ENCODE measurements at places on chromosomes 6 and 20.

- peak; percentile 40 for DNase-seq
Measured at GRCh38 chr6:30883685-30884520, at the start of gene DDR1. DDR1 (plus strand) TSS chr6:30884519; CDS start chr6:30888730, 4,211 bp downstream.

- no peak for DNase-seq
Measured at GRCh38 chr6:166739117-166739975, 112.3 kb upstream of the RPS6KA2 start.

- no peak for DNase-seq
Measured at GRCh38 chr20:63496596-63497120, 2.2 kb downstream of the EEF1A2 start.

GRCh38 chr20:23072892-23073586, 13.1 kb downstream of the CD93 start:
- DNase-seq = no peak

DNA sequence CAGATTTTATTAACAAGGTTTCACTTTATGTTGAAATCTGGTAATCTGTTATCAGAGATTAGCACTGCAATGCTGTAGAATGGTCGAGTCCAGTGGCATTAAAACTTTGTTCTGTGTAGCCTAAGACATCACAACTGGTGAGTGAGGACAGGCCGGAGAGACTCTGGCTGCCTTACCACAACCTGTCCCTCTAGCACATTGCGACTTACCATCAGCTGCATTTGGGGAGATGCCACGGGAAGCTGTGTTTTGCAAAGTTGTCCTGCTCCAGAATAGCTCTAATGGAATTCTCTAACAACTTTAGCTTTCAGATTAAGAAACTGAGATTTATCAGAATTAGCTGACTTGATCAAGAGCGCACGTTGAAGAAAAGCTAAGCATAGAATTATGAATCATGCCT, 493.3 kb downstream of the MAFB start:
- DNase-seq = no peak

DNA sequence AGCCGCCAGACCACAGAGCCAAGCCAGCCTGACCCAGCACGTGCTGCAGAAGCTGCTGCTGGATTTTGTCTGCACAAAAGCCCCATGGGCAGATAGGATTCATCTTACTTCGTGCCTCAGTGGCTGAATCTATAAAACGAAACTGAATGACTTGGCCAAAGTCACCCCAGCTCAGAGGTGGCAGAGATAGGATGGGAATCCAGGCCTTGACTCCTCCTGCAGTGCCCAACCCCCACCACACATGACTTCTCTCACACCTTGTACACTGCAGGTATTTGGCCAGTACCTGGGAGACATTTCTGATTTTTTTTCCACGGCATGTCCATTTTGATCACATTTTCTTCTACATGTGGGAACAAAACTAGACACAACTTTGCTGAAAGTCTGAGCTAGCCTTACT, 182.1 kb downstream of the ANKRD60 start:
- DNase-seq = no peak

GRCh38 chr6:54681987-54682386, 164.6 kb upstream of the FAM83B start:
- DNase-seq = no peak

DNA sequence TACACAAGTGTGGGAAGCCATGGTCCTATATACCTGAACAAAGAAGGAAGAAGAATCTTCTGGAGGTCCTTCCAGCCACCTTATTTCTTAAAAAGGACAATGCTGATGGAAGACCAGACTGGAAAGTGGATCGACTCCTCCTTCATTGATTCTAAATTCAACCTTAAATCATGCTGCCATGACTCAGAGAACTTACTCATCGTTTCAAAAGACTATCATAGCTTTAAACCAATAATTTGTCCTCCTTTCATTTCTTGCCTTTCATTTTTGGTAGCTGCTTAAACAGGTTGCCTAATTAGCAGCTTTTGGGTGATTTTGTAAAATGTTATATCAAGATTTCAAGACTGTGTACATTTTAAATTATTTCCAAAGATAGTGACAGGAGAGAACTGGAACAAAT, 60.8 kb downstream of the RTN4IP1 start:
- no peak for DNase-seq

- no peak for DNase-seq
Measured at GRCh38 chr6:136677344-136677743, 114.9 kb downstream of the MAP3K5 start.

GRCh38 chr6:24832794-24833193, 34.1 kb upstream of the ARMH2 start:
- DNase-seq = no peak

GRCh38 chr6:4614637-4615036, 161.6 kb upstream of the CDYL start:
- DNase-seq = no peak

- no peak for DNase-seq
Measured at GRCh38 chr6:110882274-110882619, 7.7 kb downstream of the AMD1 start.

- DNase-seq = peak; percentile 13
Measured at GRCh38 chr6:47047479-47048407, 5.6 kb upstream of the ADGRF1 start.

DNA sequence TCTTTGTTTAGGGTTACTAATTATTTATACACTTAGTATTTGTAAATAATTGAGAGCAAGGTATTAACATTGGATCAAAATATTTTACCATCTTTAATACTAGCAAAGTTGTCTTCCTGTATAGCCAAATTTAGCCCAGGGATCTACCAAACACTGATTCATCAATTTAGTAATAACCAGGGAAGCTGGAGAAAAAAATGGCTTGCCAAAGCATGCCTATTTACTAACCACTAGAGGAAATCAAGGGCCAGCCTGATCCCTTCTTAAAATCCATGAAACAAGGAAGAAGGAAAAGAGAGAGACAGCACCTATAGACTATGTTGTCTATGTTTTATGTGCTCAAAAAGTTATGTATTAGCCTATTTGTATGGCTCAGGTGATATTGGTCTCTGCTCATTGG, 450.3 kb upstream of the GJE1 start:
- DNase-seq = no peak

GRCh38 chr6:43508481-43509141, 1.5 kb downstream of the LRRC73 start:
- no peak for DNase-seq

DNA sequence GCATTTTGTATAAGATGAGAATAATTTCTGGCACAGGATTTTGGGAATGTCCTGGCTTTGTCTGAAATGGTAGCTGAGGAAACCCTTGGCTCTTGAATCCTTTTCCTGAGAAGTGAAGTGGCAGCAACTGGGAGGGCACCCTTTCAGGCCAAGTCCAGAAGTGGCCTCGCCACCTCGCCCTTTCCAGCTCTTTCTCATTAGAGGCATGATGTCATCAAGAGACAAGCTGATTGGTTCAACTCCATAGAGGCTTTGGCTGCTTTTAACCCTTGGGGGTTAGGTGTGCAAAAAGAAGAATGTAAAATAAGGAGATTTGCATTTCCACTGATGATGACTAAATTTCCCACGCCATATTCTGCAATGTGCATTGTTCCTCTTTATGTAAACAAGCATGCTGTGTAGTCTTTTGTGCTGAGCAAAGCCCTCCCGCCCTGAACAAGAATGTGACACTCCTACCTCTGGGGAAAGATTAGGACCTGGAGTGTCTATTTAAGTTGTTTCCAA, 116.5 kb downstream of the TCP11 start:
- no peak for DNase-seq

- no peak for DNase-seq
Measured at GRCh38 chr20:54292185-54292584, 84.3 kb downstream of the PFDN4 start.

DNA sequence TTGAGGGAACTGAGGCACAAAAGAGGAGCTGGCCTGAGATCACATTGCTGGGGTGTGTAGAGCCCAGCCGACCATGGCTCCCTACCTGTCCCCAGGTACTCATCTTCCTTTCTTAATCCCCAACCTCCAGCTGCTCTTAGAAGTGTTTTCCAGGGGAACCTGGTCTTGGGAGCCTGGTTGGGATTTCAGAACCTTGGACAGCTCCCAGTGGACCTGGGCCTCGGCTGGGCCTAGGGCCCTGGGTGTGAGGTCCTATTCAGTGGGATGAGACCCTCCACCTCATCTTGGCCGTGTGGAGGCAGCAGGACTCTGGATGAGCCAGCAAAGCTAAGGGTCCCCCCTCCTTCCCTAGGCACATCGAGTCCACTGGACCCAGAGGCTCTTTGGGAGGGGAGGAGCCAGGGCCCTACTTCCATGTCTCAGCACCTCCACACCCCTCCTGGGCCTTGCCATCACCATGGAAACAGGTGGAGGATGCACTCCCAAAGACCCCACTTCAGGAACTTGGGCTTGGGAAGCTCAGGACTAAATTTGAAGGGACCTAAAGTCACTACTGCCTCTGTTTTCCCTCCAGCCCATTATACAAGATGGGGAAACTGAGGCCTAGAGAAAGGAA, 38.5 kb downstream of the DLGAP4 start:
- peak; percentile 1 for DNase-seq

DNA sequence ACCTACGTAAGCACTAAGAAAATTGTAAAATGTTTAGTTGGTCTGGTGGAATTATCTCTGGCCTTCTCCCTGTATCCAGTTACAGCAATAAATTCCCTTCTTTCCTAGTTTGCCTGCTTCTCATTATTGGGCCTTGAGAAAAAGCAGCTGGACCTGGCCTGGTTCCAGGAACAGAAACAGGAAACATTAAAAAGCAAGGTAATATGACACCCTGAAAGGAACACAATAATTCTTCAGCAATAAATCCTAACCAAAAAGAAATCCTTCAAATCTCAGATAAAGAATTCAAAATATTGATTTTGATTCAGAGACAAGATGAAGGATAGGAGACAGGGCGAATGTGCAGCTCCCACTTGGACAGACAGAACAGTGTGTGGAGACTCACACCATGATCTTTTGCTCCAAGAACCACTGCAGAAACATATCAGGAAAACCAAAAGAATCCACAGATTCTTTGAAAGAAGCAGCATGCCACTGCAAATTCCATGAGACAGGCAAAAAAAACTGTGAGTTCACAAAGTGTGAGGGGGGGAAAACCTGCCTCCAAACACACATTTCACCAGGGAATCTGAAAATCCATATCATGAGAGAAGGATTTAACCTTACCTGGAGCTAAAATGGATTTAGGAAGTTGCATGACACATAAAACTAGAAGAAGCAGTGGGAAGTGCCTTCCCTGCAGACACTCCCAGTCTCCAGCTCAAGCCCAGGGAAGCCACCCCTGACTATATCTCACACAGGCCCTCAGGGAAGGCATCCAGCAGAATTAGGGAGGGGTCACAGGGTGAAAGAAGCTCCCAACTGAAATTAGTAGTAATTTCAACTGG, 28.9 kb downstream of the TREM1 start:
- DNase-seq = no peak

- DNase-seq = no peak
Measured at GRCh38 chr6:134287859-134288537, 29.9 kb downstream of the SGK1 start.

DNA sequence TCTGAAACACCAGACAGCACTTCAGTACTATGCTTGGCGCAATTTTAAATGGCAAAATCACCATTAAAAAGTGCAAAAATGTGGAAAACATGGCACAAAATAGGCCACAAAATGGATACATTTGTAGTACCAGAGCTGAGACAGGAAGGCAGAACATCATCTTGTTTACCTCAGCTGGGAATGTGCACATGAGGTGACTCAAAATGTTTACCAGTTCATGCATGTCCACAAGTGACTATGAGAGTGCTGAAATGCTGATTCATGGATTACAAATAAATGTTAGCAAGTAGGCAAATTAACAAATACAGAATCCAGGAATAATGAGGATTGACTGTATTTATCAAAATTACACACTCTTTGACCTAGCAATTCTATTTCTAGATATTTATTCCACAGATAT, 201.6 kb downstream of the ISM1 start:
- no peak for DNase-seq

DNA sequence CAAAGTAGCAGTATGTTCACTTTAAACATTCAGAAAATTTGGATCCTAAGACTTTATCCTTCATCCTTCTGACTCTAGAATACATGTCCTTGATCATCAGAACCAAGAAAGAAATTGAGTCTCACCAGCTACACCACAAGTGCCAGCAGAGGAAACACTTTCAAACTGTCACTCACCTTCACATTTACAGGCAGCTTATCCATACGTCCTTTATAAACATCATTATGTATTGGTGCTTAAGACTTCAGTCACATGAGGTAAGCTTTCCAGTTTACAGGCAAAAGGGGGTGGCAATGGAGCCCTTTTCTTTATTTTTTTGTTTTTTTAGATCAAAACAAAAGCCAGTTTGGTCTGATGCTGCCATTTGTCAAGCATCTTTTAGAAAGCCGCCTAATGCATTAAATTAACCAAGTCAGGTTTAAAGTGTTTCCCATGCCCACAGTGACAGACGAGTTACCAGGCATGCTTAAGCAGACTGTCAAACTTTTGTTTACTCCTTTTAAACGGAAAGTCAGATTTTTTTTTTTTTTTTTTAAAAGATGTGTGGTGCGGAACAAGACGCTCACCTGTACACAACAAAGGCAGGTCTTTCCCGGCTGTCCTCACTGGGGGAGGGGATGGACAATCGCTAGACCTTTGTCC, 952 bp upstream of the BRPF3 start:
- DNase-seq = peak; percentile 25

- no peak for DNase-seq
Measured at GRCh38 chr6:37525460-37526357, 26.0 kb upstream of the CCDC167 start.

DNA sequence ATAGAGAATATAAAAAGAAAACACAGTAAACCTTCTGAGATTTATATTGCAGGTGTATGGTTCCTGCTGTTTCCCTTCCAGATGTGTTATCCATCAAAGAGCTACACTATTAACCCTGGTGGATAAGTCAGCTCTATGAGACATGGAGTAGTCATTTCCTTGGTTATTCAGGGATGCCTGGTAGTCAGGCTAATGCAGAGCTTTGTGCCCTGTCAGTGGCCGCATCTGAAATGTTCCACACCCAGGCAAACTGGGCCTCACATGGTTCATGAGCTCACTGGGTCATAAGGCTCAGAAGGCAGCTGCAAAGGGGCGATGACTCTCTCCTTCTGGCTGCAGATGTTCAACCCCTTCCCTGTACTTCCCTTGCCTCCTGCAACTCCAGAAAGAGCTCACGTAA, 473.6 kb downstream of the EPHA7 start:
- DNase-seq = no peak

- no peak for DNase-seq
Measured at GRCh38 chr6:116405138-116405537, 34.4 kb downstream of the DSE start.

DNA sequence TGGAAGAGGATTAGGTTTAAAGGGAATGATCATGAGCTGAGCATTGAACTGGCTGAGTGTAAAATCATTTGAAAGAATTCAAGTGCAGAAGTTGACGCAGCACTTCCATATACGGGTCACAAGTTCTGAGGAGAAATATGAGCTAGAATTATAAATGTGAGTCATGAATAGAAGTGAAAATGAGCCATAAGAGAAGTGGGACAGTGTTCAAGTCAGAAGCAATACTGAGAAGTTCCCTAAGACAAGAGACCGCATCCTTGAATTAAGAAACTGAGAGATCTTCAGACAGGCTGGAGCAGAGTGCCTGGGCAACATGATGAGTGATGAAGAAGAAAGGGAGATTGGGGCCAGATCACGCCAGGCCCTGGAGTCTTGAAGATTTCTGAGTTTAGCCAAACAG, 209.7 kb downstream of the TBX18 start:
- no peak for DNase-seq

All from CD4-positive, alpha-beta T cell treated with Interleukin-15 for 4 hours (primary cell).